ENCODE measurements at places on chromosomes 2 and 18.

DNA sequence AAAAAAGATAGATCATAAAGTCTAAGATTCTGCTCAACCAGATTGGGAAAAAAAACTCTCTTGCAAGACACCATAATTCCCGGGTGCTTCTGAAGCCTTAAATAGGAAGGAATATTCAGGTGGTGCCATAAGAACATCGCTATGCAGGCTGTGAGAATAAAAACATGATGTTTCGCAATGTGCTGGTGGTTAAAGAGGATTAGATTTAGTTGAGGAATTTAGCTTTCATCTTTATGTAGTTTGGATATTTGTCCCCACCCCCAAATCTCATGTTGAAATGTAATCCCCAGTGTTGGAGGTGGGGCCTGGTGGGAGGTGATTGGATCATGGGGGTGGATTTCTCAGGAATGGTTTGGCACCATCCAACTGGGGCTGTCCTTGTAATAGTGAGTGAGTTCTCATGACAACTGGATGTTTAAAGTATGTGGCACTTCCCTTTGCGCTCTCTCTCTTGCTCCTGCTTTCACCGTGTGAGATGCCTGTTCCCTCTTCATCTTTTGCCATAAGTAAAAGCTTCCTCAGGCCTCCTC, 132.2 kb downstream of the AKAIN1 start:
- DNase-seq = no peak

DNA sequence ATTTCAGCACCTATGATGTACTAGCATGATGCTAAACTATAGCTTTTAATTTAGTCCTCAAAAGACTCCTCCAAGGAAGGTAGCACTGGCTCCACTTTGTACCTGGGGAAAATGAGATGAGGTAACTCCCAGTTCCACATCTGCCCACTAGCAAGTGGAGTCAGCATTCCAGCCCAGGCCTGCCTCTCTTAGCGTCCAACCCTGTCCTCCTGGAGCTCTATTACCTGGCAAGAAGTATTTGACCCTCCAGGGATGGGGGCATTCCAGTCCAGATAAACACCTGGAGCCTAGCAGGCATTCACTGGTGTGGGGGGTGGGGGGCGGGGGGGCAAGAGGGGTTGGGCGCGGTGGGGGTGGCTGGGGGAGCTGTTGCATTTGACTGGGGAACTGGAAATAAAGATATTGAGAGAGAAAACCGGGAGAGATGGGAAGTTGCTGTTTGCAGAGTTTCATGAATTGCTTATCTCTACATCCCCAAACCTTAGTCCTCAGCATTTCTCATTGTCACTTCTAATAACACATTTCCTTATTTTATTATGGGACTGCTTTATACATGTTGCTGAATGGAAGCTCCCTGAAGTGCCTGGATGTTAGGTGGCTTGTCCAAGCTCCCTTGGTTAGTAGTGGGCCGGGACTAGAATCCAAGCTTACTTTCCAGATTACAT, 22.0 kb upstream of the FZD5 start:
- DNase-seq = no peak

DNA sequence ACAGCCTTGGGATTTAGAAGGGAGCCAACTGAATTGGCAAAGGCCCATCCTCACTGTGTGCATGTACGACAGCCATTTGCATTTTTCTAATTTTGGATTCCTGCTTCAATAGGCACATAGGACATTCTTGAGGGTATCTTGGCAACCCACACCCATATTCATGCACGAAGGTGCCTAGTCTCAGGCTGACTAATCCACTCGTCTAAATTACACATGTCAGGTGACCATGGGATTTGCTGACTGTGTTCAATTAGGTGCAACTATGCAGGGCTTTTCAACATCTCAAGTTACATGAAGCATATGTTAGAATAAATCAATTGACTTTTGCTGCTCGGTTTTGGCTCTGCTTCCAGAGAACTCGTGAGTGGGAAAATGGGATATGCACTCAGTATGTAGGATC, 249.7 kb downstream of the SP3 start:
- no peak for DNase-seq

DNA sequence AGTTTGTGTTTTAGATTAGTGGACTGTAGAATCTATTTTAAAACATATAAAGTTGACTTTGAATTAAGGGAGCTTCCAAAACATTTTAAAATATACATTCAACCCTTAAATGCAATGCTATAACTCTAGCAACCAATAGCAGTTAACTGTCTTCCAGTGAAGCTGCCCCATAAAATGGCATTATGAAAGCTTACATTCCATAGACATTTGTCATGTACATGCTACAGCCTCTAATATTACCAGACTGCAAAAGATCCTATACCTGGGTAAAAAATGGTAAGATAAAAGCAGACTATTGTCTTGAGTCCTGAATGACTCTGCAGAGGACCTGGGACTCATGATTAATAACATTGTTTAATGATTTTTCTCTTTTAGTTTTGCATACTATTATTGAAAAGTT, 489.4 kb downstream of the LRP1B start:
- no peak for DNase-seq

DNA sequence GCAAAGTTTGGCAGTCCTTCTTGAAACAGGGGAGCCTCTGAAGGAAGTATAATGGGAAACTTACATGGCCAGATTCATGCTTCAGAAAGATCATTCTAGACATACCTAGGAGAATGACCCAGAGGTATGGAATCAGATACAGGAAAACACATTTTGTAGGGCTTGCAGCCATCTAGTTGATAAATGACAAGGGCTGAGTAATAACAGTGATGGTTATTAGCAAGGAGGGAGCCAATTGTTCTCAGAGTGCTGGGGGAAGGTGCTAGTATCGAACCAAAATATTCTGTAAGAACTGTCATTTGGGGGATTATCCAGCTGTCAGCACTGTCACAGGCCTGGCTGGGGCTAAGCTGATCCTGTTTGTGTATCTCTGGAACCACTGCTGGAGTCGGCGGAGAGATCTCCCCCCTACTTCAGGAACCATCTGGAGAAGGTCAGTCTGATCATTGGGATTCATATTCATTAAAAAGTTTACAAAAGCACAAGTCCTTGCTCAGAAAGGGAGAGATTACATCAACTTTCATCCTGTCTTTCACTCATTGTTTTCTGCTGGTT, 113.8 kb upstream of the THSD7B start:
- no peak for DNase-seq

GRCh38 chr18:73896685-73897084, 250.9 kb downstream of the FBXO15 start:
- no peak for DNase-seq

GRCh38 chr2:191869178-191869577, 22.3 kb upstream of the CAVIN2 start:
- DNase-seq = peak; percentile 68

DNA sequence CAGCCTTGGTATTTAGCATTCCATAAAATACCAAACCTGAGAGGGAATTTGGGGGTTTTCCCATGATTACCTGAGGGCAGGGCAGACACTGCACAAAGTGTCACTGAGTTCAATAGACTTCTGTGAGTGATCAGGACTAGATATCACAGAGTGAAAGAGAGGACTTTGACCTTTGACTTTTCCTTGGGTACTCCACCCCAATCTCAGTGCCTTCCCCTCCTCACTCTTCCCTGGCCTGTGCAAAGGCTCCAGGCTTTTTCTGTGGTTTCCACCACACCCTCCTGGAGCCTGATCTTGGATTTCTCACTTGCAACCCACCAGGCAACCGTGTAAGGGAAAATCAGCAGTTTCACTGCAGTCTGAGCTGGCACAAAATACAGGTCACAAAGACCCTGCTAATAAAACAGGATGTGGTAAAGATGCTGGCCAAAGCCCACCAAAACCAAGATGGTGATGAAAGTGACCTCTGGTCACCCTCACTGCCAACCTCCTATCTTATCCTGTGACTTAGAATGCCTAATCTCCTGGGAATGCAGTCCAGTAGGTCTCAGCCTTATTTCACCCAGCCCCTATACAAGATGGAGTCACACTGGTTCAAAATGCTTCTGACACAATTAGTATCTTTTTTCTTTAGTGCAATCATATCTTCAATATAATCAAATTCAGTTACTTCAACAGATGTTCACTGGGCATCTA, 64.0 kb downstream of the BOD1L2 start:
- no peak for DNase-seq

- DNase-seq = no peak
These were observed 51.4 kb upstream of the APCDD1 start for GRCh38 chr18:10402871-10403559.

DNA sequence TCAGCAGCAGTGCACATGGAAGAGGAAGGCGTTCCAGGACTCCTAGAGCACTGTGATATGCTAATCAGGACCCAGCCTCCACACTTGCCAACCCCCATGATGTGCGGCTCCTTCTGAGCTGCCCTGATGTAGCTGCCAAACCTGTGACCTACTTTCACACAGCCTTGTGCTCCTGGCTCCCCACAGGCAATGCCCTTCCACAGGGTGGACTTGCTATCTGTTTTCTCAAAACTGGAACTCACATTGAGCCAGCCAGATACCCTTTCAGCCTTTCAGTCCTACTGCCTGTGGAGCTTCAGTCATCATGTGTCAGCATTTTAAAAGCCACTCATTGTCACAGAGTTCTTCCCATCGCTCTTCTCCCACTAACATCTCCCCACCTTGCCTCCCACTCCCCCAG, 181.6 kb downstream of the AFF3 start:
- DNase-seq = no peak

DNA sequence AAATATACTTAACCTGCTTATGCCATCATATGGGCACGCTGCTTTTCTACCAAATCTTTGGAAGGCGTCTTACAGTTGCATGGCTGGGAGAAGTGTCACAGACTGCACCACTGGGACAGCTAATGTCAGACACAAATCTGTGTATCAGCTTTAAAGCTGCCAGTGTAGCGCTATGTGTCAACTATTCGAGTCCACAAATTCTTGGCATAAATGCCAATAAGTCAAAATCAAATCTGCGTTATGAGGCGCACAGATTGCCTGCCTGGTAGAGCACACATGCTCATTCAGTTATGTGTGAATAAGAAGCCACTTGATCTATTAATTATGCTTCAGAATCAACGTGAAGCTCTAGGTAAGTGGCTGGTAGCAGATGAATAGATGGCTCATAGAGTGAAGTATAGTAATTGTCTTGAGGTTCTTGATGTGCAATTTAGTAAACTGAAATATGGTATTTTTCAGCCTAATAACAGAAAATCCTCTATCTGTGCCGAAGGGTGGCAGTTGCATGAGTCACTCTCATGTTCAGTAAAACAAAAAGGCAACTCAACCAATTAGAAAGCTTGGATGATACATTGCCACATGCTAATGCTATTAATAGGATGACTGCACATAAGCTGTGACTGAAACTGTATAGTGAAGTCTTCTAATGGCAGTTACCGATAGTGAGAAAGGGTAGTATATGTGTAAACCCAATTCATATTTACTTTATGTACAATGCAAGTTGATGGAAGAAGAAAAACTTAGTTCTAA, 52.0 kb downstream of the DCC start:
- DNase-seq = no peak

- peak; percentile 7 for DNase-seq
These were observed 639.1 kb upstream of the SLC39A10 start for GRCh38 chr2:195017890-195018289.

DNA sequence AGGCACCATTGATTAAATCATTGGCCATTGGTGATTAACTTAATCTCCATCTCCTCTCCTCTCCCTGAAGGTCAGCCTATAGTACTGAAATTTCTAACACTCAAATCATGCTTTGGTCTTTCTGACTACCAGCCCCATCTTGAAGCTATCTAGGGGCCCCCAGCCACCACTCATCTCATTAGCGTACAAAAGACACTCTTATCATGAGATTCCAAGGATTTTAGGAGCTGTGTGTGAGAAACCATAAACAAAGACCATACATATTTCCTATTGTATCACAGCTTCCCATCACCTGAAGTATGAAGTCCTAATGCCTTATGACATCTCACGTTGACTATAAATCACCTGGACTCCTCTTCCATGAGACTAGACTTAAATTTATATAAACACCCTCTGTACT, 94.0 kb upstream of the B3GNT2 start:
- DNase-seq = no peak

DNA sequence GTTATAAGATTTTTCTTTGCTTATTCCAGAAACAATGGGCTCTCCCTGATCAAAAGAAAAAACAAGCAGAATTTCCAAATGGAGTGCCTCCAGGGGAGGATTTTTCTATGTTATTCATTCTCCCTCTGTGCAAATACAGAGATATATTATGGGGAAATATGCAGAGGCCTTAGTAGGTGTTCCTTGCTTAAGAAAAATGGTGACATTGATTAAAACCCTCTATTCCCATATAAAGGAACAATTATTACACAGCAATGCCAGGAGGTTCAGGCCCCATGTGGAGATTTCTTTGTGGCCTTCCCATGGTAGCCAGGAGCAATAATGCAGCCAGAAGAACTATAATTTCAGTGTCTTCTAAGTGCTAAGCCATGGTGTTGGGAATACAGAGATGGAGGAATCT, 255.9 kb upstream of the CXCR4 start:
- no peak for DNase-seq

GRCh38 chr2:16014041-16014787, 73.9 kb downstream of the MYCN start:
- no peak for DNase-seq

- no peak for DNase-seq
These were observed 188.6 kb upstream of the SH3BP4 start for GRCh38 chr2:234763002-234763873.

DNA sequence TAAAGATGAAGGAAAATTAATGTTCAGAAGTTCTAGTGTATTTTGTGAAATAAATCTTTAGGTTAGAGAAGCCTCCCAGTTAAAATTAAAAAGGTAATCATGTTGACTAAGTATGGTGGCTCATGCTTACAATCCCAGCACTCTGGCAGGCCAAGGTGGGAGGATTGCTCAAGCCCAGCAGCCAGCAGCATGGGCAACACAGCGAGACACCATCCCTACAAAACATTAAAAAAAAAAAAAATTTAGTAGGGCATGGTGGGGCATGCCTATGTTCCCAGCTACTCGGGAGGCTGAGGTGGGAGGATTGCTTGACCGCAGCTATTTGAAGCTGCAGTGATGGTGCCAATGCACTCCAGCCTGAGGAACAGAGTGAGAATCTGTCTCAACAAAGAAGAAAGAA, 17.9 kb downstream of the XPO1 start:
- DNase-seq = no peak

DNA sequence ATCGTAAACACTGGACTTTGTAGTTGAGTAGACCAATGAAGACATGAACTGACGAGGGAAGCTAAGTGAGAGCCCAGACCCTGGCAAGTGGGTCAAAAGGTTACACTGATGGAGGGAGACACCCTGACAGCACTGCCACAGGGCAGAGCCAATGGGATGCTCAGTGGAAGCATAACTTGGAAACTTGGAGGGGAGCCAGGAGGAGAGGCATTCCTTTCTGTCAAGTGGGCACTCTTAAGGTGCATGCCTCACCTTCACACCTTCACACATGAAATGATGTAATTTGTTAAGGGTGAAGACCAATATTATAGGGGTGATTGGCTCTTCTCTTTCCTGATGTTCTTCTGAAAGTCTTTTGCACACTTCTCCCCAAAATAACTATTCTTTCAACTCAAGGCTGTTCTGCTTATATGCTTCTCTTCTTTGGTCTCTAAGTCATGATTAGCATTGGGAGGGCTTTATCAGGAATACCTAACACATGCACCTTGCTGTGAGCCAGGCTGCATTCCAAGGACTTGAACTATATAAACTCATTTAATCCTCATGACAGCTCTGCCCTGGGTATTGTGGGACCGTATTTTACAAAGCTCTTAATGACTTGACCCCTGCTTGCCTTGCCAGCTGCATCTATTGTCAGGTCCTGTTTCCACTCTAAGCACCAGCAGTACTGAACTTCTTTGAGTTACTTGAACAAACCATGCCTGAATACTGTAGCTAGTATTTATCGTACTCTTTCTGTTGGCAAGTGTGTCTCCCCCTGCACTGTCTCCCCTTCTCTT, 19.0 kb downstream of the RPL37A start:
- DNase-seq = no peak
